Activated CD8-positive, alpha-beta memory T cell treated with anti-CD3 and anti-CD28 coated beads for 48 hours (primary cell): ENCODE measurements at places on chromosomes 7 and 10.
A peak's percentile ranks its signal among the peaks of the same experiment; 100 is the strongest.

- peak; percentile 42 for DNase-seq
These were observed at the start of gene ZNF488 for GRCh38 chr10:47384148-47384921. Gene ZNF488, minus strand, starts transcription at chr10:47384293. Its CDS starts 15,464 bp downstream, at chr10:47368829.

DNA sequence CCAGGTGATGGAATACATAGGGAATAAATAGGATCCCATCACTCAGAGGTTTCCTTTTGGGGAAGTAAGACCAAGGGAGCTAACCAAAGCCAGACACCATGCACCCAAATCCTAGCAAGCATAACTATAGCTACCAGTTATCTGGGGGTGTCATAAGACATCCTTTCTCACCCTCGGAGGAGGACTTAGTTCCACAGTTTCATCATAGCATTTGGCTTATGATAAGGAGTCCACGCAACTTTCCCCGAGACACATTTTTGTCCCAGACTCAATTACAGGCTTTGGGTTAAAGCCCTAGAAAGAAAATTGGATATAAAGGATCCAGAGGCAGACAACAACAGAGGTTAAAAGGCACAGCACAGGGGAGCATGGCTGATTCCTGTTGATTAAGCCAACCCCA lies 442.9 kb downstream of the HTR7 start:
- no peak for DNase-seq

DNA sequence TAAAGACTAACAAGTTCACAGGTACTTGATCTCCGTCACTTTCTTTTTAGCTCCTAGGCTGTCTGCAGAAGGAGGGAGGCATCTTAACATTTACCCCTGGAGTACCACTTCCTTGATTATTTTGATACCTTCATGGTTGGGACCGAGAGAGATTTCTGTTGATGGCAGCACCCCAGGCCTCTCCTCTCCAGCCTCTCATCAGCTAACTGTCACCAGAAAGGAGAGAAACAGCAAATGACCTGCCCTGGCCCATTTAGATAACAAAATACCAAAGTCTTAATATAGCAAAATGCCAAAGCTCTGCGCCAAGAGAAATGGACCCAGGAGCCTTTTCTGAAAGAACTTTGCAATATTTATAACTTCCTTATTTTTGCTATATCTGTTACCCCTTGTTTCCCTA lies 30.0 kb upstream of the KLHL7 start:
- no peak for DNase-seq

GRCh38 chr10:6699336-6699735 lies 119.3 kb upstream of the PRKCQ start:
- no peak for DNase-seq

DNA sequence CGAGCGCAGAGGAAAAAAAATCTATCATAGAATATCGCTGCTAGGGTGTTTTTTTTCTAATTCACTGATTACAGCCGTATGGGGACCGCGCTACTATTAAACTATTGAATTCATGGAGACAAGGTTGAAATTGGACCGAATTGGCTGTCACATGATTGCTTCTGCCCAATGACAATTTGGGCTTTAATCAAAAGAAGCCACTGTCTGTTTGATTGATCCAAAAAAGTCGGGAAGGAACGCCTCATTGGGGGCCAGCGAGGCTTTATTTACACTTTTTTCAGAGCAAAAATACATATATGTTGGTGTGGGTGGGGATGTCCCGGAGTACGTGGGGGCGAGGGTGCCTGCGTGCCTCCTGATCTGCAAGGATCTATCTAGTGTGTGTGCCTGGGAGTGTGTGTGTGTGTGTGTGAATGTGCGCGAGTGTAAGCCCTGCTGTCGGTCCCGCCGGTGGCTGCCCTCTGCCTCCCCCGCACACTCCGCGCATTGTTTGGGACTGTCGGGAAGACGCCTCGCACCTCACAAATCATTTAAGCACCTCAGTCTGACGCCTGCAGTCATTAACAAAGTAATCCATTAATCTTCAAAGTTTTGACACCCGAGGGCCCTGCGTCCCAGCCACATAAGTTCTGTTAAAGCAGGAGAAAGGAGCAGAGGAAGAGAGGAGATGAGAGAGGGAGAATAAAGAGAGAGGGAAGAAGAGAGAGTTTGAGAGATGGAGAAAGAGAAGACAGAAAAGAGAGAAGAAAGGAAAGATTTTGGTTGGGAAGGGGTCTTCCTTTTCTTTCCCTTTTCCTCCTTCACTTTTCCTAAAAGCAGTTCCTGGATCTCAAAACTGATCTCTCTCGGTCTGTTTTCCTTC lies at the start of gene HOXA2:
Gene HOXA2 (minus strand): TSS at position 103 of the 862 bp plus-strand sequence. CDS start 183 bp downstream, outside the sequence.
- no peak for DNase-seq

DNA sequence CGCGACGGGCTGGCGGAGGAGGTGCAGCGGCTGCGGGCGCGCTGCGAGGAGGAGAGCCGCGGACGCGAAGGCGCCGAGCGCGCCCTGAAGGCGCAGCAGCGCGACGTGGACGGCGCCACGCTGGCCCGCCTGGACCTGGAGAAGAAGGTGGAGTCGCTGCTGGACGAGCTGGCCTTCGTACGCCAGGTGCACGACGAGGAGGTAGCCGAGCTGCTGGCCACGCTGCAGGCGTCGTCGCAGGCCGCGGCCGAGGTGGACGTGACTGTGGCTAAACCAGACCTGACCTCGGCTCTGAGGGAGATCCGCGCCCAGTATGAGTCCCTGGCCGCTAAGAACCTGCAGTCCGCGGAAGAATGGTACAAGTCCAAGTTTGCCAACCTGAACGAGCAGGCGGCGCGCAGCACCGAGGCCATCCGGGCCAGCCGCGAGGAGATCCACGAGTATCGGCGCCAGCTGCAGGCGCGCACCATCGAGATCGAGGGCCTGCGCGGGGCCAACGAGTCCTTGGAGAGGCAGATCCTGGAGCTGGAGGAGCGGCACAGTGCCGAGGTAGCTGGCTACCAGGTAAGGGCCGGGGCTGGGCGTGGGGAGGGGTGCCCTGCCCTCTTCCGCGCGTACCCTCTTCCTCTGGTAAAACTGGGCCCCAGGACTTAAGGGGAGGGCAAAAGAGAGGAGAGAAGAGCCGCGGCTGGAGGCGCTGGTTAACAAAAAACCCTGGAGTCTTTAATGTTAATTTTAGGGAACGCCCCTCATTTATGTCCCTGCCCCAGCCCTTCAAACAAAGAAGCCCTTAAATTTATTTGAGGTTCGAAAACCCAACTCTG lies 987 bp downstream of the INA start:
- no peak for DNase-seq

DNA sequence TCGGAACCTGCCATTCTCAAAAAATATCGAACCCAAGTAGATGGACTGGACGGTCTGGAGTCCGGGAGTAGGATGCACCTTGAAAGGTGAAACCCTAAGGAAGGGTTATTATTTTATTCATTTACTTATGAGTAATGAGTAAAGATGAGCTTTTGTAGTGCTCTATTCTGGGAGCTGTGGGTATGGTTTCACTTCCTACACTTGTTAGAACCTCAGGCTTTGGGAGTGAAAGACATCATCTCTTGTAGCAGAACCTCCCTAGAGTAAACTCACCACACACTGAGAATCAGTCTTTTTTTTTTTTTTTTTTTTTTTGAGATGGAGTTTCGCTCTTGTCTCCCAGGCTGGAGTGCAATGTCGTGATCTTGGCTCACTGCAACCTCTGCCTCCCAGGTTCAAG lies 389.4 kb upstream of the AUTS2 start:
- DNase-seq = no peak

DNA sequence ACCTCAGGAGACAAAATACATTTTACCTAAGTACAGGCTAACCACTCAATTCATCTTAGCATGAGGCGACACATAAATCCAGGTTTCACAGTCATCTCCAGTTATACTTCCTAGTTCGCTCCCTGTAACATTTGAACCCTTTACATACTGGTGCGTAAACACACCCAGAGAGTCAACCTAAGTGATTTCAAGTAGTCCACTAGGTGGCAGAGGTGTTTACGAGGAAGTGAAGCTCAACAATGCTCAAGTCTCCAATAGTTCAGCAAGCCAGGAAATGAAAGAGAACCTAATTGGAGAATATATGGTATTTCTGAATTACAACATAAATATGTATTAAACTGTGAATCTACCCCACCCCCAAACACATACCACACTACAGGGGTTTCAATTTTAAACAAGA lies 76.3 kb upstream of the ABCB5 start:
- no peak for DNase-seq

DNA sequence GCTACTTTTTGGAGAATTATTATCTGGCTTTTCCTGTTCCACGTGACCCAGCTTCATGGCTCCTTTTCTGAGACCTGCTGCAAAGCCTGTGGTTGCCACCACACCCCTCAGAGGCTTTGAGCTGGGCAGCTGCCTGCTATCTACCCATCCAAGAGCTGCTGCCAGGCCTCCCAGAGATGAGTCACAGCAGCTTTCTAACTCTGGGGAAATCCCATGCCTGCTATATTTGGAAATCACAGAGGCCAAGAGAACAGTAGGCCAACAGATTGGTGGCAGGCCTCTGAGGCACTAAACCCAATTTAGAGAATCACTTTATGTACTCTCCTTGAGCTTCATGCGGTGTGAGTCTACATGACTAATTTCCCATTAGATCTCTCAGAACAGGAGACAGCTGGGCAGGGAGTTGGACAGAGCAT lies 35.2 kb downstream of the SGCE start:
- DNase-seq = peak; percentile 6

GRCh38 chr10:3793553-3793952 lies 8.5 kb upstream of the KLF6 start:
- no peak for DNase-seq
